ENCODE measurements at places on chromosomes 5 and 9. TPM values are rescaled to one million over a fixed set of nuclear protein-coding genes. Genes with fewer than 3 reads are reported as not detected.

The CCL28 gene
- 1.0 TPM for total RNA-seq

The LVRN gene
- 0.38 TPM for total RNA-seq

The NUTM2G gene
- not detected for total RNA-seq

The CRHBP gene
- total RNA-seq, result not detected

The IL13 gene
- total RNA-seq, result not detected

The FLT4 gene
- under 0.01 TPM for total RNA-seq

The FBXO4 gene
- total RNA-seq, result 9.5 TPM

The IFNE gene
- 12.4 TPM for total RNA-seq

The LPAR1 gene
- total RNA-seq, result 16.8 TPM

- peak; percentile 79 for DNase-seq
These were observed 168.3 kb upstream of the DMAC1 start for GRCh38 chr9:7967851-7968250.

DNA sequence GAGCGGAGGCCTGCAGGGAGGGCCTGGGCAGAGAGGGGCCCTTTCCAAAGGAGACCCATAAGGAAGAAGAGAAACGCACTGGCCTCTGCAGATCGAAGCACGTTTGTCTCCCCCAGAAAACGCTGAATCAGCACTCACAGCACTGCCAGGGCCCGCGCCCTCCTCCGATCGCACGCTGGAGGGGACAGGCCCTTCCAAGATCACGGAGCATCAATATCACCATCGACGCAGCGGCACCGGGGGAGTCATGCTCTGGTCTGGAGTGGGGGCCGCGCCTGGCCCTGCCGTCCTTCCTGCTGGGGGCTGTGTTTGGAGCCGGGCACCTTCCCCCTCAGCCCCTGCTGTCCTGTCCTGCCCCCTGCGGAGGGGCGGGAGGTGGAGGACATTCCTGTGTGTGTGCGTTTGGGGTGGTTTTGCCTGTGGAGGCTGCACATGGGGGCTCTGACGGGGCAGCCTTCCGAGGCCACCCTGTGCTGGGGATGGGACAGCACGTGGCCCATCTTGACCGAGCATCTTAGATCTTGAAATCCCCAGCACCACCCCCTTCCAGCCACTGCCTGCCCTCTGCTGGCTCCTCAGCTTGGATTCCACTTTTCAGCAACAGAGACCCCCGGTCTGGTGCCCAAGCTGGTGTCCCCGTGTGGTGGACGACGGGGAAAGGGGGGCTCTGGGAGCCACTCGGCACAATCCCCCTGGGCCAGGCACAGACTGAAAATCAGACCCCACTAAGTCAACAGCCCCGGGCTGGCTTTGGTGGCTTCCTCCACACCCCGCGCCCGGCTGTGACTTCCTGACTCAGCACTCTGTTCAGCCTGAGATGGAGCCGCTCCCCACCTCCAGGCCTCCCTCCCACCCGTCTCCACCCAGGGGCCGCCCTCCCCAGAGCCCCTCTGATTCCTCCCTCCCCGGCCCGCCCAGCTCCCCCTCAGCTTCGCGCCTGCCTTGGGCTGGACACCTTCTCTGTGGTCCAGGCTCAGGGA is 8.3 kb downstream of the TMEM250 start:
- DNase-seq, result no peak

DNA sequence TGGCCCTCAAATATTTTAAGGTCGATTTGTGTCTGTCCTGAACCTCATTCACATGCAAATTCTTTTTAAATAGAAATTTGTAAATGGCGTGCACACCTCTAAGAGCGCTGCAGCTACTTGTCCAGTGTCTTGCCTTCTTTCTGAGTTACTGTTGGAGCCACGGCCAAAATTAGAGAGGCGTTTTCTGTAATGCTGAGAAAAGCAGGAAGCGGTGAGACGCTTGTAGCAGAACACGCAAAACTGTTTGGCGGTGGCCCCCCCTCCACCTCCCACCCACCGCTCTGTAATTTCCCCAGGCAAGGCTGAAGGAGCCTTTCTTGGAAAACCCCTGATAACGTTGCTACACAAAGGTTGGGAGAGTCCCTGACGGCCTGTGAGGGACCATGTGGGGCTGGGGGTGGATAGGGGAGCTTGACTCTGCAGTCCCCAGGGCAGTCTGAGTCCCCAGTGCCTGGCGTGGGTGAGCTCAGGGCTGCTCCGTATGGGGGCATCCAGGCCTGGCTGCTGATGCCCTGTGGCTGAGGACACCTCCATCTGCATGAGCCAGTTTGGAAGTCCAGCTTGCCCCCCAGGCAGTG is 96.5 kb downstream of the GADD45G start:
- no peak for DNase-seq

DNA sequence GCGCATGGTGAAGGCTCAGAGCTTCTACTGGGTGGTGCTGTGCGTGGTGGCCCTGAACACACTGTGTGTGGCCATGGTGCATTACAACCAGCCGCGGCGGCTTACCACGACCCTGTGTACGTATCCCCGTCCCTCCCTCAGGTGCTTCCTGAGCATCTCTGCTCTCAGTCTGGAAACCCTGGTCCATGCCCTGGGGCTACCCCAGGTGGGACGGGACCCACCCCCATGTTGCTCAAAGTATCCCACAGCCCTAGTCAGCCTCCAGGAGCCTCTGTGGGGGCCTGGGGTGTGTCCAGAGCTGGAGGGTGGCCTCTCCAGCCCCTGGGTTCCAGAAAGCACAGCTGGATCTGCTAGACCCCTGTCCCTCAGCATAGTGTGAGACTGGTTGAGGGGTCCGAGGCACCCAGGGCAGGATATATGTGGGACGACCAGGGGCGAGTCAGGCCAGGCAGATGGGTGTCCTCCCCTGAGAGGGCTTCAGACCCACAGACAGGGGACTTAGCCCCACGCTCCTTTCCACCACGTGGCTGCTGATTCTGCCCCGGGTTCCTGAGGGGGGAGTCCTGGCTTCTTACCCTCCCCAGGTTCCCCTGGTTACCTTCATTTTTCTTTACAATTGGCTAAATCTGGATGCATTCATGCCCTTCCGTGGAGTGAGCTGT is 94.0 kb downstream of the CACNA1B start:
- DNase-seq, result no peak

- no peak for DNase-seq
These were observed 240.1 kb upstream of the GRAMD2B start for GRCh38 chr5:126182971-126183695.

GRCh38 chr5:31825518-31826068 is 186.7 kb downstream of the PDZD2 start:
- DNase-seq, result peak; percentile 74

DNA sequence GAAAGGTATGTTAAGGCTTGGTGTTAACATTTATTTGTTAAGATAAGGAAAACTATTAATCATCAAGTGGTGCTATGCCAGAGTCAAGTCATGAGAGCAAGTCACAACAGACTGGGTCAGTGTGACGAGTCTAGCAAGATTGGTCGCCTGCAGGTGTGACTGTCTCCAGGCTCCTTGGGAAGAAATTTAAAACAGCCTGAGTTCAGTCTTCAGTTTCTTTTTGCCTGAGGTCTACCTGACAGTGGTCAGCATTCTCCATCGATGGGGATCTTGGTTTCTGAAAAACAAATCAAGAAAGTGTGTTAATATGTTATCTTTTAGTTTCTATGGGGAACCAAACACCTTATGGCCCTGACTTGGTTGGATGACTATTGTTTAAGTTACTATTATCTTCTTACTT is 56.3 kb downstream of the CETN3 start:
- peak; percentile 81 for DNase-seq

- DNase-seq, result no peak
These were observed 142.8 kb upstream of the EFNA5 start for GRCh38 chr5:107813559-107813958.

- no peak for DNase-seq
These were observed 324.1 kb upstream of the GRAMD2B start for GRCh38 chr5:126099077-126099476.

DNA sequence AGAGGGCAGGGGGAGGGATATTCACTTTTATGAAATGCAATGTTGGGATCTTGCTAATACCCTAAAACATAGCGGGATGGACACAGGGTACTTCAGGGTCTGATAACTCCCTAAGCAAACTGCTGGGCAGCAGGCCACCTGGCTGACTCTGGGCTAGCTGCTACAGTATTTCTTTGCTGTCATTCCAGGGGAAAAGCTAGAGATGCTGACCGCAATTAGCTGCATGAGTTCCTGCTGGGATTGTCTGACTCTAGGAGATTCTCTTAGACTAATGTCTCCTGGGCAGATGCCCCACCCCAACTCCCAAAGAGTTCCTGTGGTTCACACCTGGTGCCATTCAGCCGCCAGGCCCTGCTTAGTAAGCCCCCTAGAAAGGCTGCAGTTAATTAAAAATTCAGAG is 69.9 kb downstream of the PSAT1 start:
- no peak for DNase-seq

GRCh38 chr9:96321515-96321914 is 19.5 kb upstream of the HSD17B3 start:
- no peak for DNase-seq

- DNase-seq, result no peak
These were observed 66.9 kb upstream of the FNIP1 start for GRCh38 chr5:131863700-131864099.

DNA sequence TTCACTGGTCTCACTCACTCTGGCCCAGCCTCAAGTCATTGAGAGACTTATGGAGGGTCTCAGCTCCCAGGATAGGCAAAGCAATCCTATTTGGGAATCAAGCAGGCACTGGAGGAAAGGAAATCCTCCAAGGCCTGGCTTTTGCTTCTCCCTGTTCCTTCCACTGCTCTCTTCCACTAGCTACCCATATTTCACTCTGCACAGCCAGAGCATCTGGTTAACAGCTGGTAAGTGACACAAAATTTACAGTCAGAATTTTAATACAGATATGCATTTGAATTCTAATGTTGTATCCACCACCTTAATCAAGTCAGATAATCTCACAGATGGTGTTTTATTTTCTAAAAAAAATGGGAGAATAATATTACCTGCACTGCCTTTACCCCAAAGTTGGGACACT is 868 bp upstream of the C1QTNF2 start:
- no peak for DNase-seq

DNA sequence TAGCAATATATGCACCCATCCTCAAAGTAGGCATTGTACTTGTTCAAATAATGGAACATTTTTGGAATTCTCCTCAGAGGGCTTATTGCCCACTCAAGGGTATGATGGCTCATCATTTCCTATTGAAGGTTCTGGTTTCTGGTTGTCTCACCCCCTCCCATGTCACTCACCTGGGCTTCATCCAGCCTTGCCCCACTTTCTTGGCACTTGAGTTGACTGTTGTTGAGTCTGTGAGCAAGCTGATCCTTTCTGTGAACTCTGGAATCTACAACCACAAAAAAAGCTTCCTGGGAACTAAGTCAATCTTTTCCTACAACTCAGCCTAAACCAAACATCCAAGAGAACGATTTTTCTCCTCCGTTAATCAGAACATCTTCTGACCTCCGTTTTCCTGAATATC is 73.9 kb upstream of the ANKH start:
- no peak for DNase-seq

DNA sequence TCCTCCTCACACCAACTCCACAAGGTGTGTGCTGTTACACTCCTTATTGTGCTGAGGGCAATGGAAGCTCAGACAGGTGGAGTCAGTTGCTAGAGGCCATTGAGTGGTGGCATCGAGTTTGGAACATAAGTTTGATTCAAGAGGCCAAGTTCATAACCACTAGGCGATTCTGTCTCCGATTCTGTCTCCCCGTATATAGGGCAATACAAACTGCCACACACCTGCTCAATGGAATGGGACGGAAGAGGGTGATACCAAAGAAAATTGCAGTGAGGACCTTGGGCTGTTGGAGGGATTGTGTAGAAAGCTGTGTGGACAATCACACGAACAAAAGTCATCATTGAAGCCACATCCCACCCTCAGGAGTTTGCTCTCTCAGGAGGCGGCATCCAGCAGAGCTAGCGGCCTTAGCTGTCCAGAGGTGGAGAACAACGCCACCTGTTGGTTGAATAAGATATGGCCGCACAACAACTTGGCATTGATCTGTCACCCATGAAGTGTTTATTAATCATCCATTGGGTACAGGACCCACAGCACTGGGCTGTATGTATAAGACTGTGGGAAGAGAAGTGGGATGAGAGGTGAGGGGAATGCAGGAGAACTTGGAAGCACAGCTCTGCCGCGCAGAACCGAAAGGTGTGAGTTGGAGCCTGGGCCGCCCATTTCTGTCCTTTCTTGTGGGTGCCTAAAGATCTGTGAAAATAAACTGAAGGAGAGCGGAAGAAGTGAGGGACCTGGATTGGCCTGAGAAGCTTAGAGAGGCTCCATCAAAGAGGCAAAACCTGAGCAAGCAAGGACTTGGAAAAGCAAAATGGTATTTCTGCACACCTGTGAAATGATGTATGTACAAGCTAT is 16.1 kb upstream of the NEUROG1 start:
- DNase-seq, result peak; percentile 73

DNA sequence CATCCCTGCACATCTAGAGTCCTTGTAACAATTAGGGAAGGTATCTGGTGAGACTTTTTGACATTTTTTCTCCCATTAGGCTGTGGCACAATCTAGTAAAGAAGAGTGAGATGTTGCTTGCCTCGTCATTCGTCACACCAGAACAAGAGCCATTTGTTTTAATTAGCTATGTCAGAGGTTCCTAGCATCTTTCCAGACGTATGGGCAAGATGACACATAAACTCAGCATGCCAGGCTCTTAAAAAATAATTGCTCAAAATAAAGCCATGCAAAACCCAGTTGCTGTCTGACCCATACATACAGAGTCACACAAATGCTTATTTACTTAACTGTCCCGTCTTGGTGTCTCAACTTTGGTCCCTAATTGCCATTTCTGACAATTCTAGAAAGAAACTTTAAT is 125.9 kb downstream of the TRPM3 start:
- DNase-seq, result no peak

DNA sequence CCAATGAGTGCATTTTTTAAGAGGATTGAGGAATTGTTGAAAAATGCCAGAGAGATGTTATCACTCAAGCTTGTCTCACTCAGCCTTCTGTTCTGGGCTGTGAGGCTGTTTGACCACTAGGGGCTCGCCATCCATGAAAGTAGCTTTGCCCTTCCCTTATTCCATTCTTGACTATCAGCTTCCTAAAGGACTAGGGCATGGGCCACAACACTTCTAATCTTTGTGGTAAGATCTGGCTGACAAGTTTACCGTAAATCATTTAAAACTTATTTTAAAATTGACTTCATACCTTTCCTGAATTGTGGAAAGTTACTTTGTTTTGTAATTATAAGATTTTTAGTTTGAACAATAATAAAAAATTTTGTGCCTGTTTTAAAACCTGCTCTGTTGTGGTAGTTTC is 49.5 kb downstream of the TJP2 start:
- DNase-seq, result peak; percentile 46

GRCh38 chr9:93098236-93098946 is 2.4 kb downstream of the CARD19 start:
- peak; percentile 91 for DNase-seq

Measured in bronchial epithelial cell (primary cell).